GM23338 (cell line): ENCODE measurements at places on chromosomes 13 and 19.

DNA sequence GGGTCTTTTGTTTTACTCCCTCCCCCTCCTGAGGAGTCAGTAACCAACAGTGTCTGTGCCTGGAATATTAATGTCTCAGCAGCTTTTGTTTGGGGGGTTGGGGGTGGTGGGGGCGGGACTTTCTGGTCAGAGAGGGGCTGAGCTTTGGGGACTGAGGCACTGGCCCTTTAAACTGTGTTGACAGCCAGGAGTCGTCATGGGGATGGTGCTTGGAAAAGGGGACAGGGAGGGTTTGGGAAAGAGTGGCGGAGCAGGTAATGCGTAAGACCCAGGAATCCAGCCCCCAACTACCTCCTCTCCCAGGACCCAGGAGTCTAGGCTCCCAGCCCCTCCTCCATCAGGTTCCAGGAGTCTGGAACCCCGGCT lies 5.2 kb downstream of the CADM4 start:
- DNase-seq: peak; percentile 83

DNA sequence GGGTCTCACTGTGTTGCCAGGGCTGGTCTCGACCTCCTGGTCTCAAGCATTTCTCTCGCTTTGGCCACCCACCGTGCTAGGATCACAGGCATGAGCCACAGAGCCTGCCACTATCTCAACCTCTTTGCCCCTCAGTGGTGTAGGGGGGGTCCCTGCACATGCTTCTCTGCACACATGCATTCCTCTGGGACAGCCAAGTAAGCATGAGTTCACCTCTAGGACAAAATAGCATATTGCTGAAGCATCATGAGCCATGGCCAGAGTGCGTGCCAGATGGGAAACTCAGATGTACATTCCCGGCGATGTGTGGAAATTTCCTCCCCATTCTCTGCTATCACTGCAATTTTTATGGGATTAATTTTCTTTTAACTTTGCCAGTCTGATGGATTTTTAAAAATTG lies 23.1 kb downstream of the CHAF1A start:
- DNase-seq: no peak

GRCh38 chr13:30301827-30302226 lies 5.5 kb downstream of the KATNAL1 start:
- DNase-seq: no peak

- peak; percentile 82 for DNase-seq
Measured at GRCh38 chr19:38989066-38989605, 13.6 kb upstream of the FBXO17 start.

- DNase-seq: no peak
Measured at GRCh38 chr13:39272994-39273393, 234.7 kb downstream of the NHLRC3 start.

GRCh38 chr13:34179481-34179880 lies 361.5 kb downstream of the RFC3 start:
- peak; percentile 51 for DNase-seq

DNA sequence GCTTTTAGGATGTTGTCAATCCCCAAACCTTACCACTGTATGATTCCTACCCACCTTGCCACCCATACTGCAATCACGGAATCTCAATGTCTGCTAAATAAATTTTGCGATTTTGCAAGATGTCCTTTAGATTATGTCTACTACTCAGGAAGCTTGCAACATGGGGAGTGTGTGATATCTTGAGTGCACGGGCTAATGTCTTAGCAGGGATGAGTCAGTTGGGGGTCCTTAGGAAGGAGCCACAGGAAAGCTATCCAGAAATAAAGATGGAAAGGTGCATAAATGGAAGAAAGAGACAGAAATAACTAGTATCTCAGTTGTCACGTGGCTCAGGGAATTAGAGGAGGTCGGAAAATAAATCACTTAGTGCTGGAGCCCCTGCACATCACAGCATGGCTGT lies 77.1 kb downstream of the NALCN start:
- DNase-seq: no peak

GRCh38 chr19:35959040-35959967 lies 23.1 kb downstream of the LRFN3 start:
- peak; percentile 57 for DNase-seq

GRCh38 chr13:38824342-38824741 lies 137.5 kb downstream of the FREM2 start:
- peak; percentile 64 for DNase-seq

GRCh38 chr13:77918391-77919245 lies at the start of gene EDNRB:
Gene EDNRB (minus strand): TSS chr13:77918831. CDS start chr13:77918573, 258 bp downstream.
- peak; percentile 81 for DNase-seq

DNA sequence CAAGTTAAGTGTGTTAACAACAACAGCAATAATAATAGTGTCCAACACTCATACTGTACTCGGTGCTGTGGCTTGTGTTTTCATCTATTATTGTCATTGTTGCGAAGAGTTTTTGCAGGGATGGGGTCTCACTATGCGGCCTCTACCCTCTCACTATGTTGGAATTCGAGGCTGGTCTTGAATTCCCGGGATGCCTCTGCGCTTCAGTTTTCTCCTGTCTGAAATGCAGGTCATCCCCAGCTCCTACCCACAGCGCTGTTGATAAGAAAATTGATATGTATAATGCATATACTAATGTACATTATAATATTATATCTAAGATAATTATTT lies 4.9 kb upstream of the SBK3 start:
- peak; percentile 83 for DNase-seq

GRCh38 chr19:19405971-19406877 lies 749 bp downstream of the GATAD2A start:
- peak; percentile 83 for DNase-seq

GRCh38 chr19:40718774-40719391 lies 2.0 kb downstream of the ITPKC start:
- peak; percentile 54 for DNase-seq

DNA sequence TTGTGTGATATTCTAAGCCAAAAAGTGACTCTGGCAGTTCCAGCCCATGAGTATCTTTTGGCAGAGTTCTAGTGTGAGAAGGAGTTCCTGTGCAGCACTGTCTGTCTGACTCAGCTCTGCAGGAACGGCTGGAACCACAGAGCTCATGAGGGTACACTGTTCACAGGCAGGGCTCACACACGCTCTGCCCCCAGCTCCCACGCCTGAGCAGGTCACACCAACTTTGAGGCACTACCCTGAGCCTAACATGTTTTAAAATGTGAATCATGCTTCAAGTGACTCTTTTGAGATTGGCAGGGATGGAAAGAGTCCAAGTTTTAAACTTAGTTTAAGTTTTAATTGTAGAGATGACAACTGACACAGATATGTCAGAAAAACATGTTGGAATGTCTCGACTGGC lies 1203.3 kb downstream of the UQCRFS1 start:
- no peak for DNase-seq

- DNase-seq: peak; percentile 62
Measured at GRCh38 chr13:46962281-46962941, 65.6 kb upstream of the HTR2A start.

GRCh38 chr19:48044561-48044960 lies 682 bp upstream of the CABP5 start:
- DNase-seq: no peak

DNA sequence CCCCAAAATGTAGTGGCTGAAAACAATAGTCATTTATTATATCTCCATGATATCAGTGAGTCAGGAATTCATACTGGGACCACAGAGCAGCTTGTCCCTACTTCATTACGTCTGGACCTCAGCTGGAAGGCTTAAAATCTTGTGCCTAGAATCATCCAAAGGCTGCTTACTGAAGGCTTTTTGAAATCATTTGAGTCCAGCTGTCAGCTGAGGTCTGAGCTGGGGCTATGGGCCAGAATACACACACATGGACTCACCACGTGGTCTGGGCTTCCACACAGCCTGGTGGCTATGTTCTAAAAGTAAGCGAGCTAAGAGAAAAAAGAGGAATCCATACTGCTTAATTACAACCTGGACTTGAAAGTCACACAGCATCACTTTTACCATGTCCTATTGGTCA lies 209.2 kb downstream of the KCTD12 start:
- no peak for DNase-seq

DNA sequence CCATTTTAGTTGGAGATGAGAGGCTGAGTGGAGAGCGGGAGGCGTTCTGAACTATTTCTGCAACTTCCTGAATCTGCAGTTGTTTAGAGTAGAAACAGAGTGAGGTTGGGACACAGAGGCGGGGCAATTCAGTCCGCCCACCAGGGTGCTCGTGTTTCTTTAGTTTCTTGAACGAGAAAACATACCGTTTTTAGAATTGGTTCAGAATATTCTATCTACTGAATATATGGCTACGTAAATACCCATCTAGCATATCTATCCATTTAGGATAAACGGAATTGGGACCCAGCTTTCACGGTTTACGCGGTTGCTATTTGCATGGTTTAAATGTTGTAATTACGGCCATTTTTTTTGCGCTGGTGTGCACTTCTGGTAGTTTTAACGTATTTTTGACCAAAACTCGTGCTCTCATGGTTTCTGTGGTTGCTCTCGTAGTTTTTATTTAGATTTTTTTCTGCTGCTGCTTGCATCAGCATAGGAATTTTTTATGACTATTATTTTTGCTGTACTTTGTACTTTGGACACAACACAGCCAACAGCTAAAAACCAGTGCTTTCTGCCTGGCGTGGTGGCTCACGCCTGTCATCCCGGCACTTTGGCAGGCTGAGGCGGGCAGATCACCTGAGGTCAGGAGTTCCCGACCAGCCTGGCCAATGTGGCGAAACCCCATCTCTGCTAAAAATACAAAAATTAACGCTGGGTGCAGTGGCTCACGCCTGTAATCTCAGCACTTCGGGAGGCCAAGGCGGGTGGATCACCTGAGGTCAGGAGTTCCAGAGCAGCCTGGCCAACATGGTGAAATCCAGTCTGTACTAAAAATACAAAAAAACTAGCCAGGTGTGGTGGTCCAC lies 32.7 kb downstream of the TIMM13 start:
- no peak for DNase-seq

DNA sequence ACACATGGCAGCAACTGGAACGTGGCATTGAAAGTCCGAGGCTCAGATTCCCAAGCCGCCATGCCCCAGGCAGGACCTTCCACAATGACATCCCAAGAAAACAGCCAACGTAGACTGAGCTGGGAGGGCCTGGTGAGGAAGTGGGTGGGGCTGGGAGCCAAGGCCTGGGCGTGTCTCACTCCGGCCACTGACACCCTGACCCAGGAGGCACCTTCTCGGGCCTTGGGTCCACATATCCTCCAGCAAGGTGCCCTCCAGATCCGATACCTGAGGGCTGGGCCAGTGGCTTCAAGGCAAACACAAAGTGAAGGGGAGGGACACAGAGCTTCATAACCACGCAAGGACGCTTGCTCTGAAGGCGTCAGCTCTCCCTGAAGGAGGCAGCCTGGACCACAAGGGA lies 43.0 kb downstream of the RAB20 start:
- no peak for DNase-seq

- DNase-seq: no peak
Measured at GRCh38 chr13:36559375-36559774, 114.4 kb upstream of the SERTM1 start.

DNA sequence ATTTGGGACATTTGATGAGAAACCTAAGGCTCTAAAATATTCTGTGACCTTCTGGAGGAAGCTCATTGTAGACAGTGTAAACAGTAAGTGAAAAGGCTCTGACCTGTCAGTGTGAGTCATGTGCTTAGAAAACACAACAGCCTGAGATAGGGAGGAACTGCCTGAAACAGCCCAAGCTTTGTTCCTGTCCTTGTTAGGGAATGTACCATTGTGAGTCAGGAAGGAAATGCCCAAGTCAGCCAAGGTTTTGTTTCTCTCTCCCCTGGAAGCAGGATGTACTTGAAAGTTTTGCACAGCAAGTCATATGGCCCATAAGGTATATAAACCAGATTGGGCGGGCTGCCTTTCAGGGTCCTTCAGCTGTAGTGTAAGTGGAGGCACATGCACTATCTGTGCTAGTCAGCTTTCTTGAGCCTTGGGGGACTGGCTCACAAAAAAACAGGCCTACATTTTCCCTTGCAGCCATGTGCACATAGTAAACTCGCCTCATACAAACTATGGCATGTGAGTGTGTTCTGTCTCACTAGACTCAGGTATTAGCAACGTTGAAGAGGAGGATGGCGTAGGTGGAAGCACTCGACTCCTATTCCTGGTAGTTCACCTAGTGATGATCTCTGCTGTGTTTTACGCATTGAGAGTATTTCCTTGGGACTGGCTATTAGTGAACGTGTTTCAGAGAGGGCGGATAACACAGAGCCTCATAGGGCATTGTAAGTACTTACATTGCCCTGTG lies 141.2 kb upstream of the KLHL1 start:
- DNase-seq: peak; percentile 54

- no peak for DNase-seq
Measured at GRCh38 chr19:32688311-32688710, 3.3 kb upstream of the NUDT19 start.

- DNase-seq: no peak
Measured at GRCh38 chr19:42584466-42584865, 10.3 kb downstream of the CEACAM8 start.

GRCh38 chr13:111312944-111313590 lies 7.4 kb upstream of the TEX29 start:
- no peak for DNase-seq

DNA sequence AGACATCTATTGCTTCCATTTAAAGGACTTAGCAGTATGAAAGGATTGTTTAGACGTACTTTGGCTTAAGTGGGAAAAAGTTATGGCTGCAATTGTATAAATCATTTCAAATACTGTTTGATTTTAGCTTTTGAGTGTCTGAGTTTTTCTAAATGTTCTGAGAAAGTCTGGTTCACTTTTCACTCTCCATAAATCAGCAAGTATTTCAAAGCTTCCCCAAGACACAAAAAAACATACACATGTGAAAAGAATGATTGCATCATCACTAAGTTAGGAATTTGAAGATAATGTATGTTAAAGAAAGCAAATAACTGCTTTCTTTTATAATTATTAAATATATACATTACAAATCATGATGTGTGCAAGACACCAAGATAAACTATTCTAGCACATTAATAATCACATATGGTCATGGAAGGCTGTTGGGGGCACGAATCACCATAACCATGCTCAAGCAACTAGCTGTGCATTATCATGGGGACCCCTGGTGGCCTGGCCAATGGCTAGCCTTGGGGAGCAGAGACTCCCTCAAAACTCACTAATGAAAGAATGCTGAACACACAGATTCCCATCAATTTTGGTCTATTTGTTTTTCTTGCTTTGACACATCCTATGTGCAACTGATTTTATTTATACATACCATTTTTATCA lies 111.1 kb downstream of the MIPEP start:
- DNase-seq: no peak

- no peak for DNase-seq
Measured at GRCh38 chr13:112996671-112997091, 27.7 kb downstream of the MCF2L start.

- no peak for DNase-seq
Measured at GRCh38 chr19:38714354-38714778, 29.9 kb downstream of the CAPN12 start.

DNA sequence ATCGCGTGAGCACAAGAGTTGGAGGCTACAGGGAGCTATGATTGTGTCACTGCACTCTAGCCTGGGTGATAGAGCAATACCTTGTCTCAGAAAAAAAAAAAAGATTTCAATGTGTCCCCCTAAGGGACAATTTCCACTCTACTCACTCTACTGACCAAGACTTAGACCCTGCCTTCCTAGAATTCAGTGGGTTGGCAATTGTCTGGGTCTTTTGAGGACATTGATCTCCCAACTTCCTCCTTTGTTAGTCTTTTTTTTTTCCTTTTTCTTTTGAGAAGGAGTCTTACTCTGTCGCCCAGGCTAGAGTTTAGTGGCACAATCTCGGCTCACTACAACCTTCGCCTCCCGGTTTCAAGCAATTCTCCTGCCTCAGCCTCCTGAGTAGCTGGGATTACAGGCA lies 2.2 kb downstream of the SPTBN4 start:
- no peak for DNase-seq
